Endothelial cell of umbilical vein (primary cell): ENCODE measurements at places on chromosomes 13 and 19.
A peak's percentile ranks its signal among the peaks of the same experiment; 100 is the strongest.

DNA sequence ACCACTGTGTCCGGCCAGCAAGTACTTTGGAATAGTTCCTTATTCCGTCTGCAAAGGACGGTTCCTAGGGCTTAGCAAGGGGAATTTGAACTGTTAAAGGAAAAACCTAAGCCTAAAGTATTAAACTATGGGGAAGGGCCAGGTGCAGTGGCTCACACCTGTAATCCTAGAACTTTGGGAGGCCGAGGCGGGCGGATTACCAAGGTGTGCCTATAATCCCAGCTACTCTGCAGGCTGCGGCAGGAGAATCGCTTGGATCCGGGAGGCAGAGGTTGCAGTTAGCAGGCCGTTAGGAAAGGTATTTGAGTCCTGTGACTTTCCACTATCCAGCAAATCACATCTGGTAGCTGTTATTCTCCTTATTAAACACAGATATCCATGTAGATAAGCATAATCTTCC, 9.4 kb upstream of the RAB20 start:
- no peak for DNase-seq

GRCh38 chr19:53903055-53903680, 5.9 kb upstream of the CACNG7 start:
- peak; percentile 46 for DNase-seq

GRCh38 chr13:23751195-23751594, 138.0 kb downstream of the MIPEP start:
- no peak for DNase-seq

- DNase-seq, result peak; percentile 59
These were observed 106.4 kb upstream of the MLNR start for GRCh38 chr13:49113526-49114286.
